ENCODE measurements at places on chromosomes 5 and 9.

GRCh38 chr9:4662989-4663792, 1.1 kb downstream of the PLPP6 start:
- DNase-seq: peak; percentile 61

GRCh38 chr5:142634216-142635011, 51.5 kb downstream of the FGF1 start:
- no peak for DNase-seq

- no peak for DNase-seq
Observed at GRCh38 chr5:67243349-67243748, 46.8 kb upstream of the CD180 start.

- DNase-seq: peak; percentile 100
Observed at GRCh38 chr9:121201738-121202533, at the start of gene RAB14. RAB14 (minus strand) TSS chr9:121201869; CDS start chr9:121193412, 8,457 bp downstream.

- no peak for DNase-seq
Observed at GRCh38 chr5:110884005-110884404, 145.2 kb downstream of the SLC25A46 start.

GRCh38 chr9:138095813-138096518, 218.4 kb downstream of the CACNA1B start:
- no peak for DNase-seq

GRCh38 chr5:56761151-56761885, 54.0 kb upstream of the MAP3K1 start:
- no peak for DNase-seq

DNA sequence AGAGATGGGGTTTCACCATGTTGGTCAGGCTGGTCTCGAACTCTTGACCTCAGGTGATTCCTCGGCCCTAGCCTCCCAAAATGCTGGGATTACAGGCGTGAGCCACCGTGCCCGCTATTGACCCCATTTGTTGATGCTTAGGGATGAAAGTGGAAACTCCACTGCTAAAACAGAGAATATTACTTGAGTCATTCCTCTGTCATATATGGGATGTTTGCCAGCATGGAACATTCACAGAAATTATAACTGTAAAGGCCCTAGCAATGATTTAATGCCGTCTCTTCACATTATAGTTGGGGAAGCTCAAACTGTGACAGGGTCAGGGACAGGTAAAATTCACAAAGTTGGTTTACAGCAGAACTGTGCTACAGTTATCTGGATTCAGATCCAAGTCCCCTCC, 94.5 kb downstream of the TMC1 start:
- no peak for DNase-seq

DNA sequence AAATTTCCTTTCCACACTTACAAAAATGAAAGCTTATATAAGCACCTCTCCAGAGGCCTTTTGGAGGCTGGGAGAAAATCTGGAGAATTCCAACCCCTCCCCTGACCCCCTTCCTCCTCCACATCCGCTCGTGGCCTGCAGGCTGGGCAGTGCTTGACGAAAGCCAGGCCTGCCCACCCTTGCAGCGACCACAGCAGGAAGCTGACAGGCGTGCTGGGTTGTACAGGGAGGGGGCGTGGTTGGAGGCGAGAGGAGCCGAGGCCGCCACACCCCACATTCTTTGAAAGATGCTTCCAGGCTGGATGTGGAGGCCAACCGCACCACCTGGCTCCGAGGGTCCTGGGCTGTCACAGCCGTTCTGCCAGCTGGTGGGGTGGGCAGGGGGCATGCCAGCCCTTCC, 47.8 kb upstream of the IER5L start:
- DNase-seq: peak; percentile 45

DNA sequence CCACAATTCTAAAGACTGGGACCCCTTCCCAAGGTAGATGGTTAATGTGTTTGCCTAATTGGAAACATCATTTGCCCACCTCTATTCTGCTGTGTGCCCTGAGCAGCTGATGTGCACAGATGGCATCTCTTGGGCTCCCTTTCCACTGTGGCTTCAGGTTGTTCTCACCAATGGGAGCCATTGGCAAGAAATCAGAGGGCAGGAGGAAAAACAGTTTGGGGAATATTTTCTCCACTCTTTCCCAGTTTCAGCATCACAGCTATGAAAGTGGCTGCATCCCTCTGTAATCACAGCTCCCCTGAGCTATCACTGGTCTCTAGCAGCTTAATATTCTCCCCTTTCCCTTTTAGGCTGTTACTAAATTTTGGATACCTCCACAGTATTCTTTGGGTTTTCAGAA, 911.6 kb upstream of the SEMA6A start:
- DNase-seq: no peak

DNA sequence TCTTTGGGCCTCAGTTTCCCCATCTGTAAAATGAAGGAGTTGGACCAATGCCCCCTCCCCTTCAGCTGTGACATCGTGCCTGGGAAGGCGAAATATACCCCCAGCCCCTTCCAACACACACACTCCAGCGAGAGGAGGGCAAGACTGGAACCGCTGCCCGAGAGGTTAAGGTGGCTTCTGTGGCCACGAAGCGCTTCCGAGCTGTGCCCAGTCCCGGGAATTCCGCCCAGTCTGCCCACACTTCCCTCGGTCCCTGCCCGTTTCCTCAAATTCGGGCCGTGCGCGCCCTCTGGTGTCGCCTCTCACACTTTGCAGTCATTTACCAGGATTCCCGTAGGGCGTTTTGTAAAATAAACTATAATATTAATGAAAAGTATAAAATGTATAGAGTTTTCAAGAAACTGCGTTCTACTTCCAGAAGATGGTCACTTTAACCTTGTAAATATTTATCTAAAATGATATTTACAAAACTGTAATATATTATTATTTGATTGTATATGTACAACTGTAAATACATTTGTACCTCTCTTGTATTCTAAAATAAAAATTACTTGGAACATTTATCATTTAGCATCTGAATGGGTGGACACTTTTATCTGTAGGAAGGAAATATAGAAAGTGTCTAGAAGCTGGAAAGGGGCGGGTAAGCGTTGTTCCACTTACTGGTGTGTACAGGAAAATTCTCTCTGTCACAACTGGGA, 11.0 kb upstream of the EXOSC2 start:
- peak; percentile 37 for DNase-seq

- DNase-seq: no peak
Observed at GRCh38 chr9:37420271-37421215, 2.0 kb upstream of the GRHPR start.

DNA sequence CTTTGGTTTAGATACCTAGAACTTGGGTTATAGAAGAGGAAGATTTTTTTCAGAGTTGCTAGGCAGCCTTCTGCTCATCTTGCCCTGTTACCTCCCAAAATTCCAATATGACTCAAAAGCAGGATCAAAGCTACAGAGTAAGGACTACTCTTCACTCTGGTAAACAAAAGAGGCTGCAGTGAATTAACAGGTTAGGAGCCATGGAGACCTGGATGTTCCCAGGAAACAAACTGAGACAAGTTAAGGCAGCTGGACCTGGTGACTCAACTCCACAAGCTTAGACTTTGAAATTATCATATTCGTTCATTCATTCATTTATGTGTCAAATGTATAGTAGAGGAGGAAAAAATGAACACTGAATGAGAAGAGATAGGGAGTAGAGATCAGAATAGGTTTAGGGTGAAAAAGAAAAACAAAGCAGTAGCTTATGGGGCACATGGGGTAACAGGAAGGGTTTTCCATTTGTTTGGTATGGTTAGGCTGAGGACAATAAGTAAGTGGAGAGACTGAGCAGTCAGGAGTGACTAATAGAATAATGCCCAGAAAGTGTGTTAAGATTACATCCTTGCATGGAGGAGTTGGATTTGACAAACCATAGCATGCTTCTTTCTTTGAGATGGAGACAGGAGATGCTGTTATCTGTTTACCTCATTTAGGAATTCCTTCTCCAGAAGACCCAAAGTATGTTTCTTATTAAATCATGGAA, 464.0 kb upstream of the ZNF608 start:
- no peak for DNase-seq

Data from CD4-positive, alpha-beta memory T cell (primary cell).